Lung microvascular endothelial cell (primary cell): ENCODE measurements at places on chromosomes 6 and 20. TPM values are rescaled to one million over a fixed set of nuclear protein-coding genes. Genes with fewer than 3 reads are reported as not detected.

Gene LY6G6C
- total RNA-seq, result not detected in 2 replicates

DNA sequence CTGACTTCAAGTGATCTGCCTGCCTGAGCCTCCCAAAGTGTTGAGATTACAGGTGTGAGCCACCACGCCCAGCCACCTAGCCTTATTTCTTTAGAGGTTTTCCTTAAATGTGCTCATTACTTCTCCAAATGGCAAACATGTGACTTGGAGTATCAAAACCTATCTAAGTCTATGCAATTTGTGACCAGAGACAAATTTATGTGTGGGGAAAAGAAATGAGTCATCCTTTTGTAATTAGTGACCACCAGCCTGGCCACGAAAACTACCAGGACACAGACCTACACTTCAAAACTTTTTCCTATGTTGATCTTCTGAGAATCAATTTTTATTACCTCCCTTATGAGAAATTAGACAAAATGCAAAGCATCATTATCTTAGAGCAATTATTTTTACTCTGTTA lies 64.6 kb upstream of the OGFRL1 start:
- DNase-seq, result no peak

DNA sequence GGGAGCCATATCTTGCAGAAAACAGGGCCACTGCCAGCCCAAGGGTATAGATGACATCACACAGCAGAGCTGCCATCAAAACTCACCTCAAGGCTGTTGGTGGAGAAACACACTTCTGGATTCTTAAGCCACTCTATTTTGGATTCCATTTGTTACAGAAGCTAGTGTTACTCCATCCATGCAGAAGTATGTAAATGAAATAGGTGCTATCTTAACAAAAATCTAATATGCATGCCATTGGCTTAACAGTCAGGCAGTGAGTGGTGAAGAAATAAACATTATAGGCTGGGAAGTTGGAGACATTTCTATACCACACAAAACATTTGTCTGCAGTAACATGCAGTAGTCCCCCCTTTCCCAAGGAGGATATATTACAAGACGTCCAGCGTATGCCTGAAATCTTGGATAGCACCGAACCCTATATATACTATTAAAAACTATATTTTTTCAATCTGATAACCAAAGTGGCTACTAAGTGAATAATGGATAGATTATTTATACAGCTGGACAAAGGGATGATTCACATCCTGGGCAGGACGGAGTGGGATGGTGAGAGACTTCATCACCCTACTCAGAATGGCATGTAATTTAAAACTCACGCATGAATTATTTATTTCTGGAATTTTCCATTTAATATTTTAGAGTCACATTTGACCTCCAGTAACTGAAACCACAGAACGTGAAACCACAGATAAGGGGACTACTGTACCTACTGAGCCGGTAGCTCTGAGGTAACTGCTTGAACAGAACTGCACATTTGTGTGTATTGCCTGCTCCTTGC lies 160.0 kb upstream of the PLN start:
- DNase-seq, result peak; percentile 94

DNA sequence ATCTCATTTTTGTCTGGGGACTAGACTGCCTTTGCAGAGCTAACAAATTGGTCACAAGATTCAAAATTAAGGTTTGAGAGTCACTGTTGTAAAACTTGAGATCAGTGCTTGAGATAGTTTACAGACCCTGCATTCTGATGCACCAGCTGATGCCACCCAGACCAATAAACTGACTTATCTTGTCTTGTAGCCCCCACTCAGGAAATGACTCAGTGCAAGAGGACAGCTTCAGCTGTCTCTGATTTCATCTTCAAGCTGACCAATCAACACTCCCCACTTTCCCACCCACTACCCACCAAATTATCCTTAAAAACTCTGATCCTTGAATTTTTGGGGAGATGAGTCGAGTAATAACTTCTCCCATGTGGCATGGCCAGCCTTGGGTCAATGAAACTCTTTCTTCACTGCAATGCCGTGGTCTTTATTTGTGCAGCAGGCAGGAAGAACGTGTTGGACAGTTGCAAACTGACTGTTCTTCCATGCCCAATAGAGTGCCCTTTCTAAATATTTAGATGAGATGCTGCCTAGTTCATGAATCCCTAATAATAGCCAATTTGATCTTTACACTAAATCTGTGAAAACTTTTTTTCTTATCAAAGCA lies 48.3 kb upstream of the PROKR2 start:
- no peak for DNase-seq

DNA sequence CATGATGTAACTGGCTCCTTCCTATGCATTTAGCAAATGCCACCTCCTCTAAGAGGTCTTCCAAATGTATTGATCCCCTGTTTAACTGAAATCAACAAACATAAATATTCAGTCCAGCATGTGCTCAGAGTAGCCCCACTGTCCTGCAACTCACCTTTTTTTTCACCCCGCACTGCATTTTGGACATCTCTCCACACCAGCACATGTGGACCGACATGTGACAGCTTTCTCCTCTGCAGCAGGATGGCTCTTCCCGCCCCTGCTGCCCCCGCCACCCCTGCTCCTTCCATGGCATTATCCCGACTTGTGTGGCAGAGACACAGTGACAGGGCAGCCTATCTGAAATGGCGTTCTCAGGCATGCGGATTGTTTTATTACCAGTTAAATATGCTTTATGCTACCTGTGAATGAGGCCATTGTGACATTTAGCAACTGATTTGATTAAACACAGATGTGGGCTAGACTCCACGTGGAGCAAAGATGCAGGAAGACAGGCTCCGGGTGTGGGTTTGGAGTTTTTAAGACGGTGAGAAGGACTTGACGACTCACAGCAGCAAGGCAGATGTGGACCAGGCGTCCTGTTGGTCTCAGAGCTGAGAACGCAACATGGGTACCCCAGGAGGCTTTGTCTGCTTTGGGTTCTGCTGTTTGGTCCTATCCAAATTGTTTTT lies 161.2 kb downstream of the EYA2 start:
- no peak for DNase-seq

Gene BFSP1
- 0.60 and 1.7 TPM in 2 replicates for total RNA-seq

- DNase-seq, result no peak
These were observed 262.4 kb downstream of the ERMARD start for GRCh38 chr6:170013815-170014214.

Gene DCBLD1
- 24.4 and 32.3 TPM in 2 replicates for total RNA-seq

Gene HLA-DQA1
- not detected in 2 replicates for total RNA-seq

GRCh38 chr20:43681468-43681942 lies 14.6 kb downstream of the MYBL2 start:
- no peak for DNase-seq

DNA sequence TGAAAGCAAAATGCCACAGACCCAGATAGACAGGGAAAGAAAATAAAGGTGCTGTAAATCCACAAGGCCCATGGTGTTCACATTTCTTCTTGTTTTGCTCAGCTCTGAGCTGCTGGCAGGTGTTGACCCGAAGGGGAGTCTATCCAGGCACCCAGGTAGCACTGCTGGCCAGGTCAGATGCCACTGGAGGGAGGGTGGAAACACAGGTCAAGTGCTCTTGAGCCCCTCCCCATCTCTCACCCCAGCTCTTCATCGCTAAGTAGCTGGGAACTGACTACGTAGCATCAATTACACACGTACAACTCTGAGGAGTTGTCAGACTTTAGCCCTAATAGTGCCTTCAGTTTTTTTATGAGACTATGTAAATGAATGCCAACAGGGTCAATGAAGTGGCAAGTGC lies 287.8 kb upstream of the QKI start:
- no peak for DNase-seq

Gene C6orf163
- total RNA-seq, result 0.44 and 0.79 TPM in 2 replicates

Gene C2
- total RNA-seq, result under 0.01 TPM in 1 of 2 replicates, not detected in the other

DNA sequence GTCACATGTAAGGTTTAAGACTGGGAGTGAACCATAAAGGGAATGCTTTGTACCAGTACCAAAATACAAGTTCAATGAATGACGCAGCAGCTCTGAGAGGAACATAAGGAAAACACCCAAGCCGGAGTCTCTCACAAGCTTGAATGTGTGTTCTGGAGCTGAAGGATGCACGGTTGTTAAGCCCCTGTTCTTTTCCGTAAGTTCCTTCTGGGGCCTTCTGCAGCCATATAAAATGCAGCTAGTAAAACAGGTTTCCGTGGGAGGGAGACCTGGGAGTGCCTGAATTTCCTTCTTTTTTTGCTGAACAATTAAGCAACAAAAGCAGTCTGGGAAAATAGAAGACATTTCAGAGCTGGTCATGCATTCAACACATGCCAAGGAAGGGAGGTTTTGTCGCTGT lies 73.2 kb upstream of the JAG1 start:
- no peak for DNase-seq

Gene TRIM31
- total RNA-seq, result not detected in 2 replicates

GRCh38 chr6:37783025-37783855 lies 36.3 kb upstream of the ZFAND3 start:
- DNase-seq, result peak; percentile 8

Gene CGA
- total RNA-seq, result not detected in 2 replicates

DNA sequence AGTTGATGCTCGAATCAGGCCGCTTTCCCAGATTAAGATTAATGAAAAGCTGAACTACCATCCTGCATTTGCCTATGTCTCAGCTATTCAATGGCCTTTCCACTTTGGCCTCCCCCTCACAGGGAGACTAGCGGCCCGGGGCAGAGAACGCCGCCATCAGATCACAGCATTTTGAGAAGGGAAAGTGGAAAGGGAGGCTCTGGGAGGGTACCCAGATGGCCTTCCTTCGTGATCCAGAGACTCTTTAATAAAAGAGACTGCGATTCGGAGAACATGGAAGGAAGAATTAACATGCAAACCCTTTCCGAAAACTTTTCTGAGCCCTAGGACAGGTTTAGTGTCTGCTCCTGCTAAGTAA lies 533 bp downstream of the MRPS18A start:
- DNase-seq, result no peak

Gene WTAP
- total RNA-seq, result 59.1 and 81.7 TPM in 2 replicates

- no peak for DNase-seq
These were observed 9.5 kb downstream of the TXNDC5 start for GRCh38 chr6:7901056-7901455.

GRCh38 chr6:41814629-41815028 lies 27.1 kb downstream of the TOMM6 start:
- no peak for DNase-seq

DNA sequence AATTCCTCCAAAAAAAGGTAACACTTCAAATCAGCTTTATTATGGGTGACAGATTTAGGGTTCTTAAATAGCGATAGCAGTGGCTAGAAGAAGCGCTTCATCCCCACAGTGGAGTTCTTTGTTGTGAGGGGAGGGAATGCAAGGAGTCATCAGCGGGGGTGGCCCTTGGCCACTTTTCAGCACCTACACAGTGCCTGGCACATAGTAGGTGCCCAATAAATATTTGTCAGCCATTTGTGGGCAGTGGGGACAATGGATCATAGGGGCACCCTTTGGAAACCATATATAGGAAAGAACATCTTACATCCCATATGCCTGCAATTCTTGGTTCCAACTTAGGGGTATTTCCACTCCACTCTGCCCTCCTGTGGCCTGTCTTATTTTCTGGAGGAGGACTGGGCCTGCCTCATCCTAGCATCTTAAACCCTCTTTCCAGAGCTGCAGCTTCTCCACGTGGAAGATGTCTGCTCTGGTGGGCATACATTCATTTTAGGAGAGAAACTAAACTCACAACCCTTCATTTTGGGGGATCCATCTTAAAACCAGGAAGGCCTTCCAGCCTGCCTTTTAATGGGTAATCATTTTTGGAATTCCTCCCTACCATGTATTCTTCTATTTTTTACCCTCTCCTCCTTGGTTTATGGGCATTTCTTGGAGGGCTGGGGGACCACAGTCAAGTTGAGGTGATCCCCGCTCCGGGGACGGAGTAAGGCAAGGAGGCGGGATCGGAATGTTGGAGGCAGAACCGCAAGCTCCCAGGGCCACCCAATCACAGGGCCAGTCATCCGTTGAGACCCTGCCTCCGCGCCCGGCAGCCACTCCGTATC lies 2.6 kb upstream of the GPSM3 start:
- DNase-seq, result peak; percentile 76

GRCh38 chr20:53867741-53868351 lies 202.5 kb downstream of the BCAS1 start:
- no peak for DNase-seq
